ENCODE measurements at places on chromosomes 11 and 22.

DNA sequence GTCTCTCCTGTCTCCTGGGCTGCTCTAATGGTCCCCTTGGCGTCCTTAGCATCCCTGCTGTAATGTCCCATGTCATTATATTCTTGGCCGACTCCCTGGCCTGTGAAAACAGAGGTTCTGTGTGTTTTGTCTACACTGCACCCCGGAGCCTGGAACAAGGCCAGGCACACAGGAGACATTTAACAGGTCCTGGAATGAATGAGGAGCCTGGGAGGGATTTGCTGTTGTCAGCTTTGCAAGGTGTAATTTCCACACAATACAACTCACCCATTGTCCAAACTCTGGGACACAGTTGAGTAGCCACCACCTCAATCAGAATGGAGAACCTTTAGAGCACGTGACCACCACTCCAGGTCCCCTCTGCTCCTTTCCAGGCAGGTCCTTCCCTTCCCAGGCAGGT, 14.9 kb upstream of the PDGFB start:
- no peak for DNase-seq

DNA sequence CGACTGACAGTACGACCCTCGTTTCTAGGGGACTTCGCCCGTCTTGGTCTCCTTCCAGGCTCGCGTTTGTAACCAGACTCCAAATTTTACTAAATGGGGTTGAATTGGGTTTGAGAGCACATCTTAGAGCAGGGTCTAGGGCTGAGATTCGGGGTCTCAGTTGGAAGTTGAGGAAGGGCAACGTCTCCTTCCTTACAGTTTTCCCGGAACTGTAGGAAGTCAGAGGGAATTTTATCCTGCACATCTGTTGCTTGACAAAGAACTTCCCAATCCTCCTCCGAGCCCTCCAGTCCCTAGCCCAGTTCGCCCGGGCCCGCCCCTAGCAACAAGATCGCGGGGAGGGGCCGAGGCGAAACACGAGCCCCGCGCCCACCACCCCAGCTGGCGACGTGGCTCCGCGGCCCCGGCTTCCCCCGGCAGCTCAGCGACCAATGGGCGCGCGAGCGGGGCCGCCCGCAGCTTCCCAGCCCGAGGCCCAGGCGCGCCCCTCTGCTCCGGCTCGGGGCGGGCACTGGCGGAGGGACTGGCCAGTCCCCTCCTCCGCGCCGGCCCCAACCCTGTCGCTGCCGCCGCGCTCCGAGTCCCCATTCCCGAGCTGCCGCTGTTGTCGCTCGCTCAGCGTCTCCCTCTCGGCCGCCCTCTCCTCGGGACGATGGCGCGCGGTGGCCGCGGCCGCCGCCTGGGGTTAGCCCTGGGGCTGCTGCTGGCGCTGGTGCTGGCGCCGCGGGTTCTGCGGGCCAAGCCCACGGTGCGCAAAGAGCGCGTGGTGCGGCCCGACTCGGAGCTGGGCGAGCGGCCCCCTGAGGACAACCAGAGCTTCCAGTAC, at the start of gene RCN1:
TSS of gene RCN1 (plus strand) at position 530 of the 826 bp plus-strand sequence. CDS start at position 653, 123 bp downstream.
- peak; percentile 75 for DNase-seq

DNA sequence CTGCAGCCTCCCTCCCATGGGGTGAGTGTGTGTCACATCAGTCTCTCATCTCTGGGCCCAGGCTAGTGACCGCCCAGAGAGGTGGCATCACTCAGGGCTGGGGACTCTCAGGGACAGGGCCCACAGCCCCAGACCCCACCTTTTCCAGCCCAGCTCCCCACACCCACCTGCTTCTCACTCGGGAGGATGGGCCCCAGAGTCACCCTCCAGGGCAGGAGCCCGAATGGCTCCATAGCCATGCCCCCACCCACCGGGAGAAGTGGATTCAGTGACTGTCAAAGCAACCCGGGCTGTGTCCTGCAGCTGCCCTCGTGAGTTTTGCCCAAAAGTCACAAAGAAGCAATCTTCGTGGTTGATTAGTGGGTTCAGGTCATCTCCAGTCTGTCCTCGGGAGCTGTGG, 26.0 kb downstream of the PARVG start:
- no peak for DNase-seq

GRCh38 chr22:38930512-38930911, 26.9 kb upstream of the APOBEC3A start:
- DNase-seq: no peak

- peak; percentile 91 for DNase-seq
Observed at GRCh38 chr22:45435544-45436139, 22.1 kb downstream of the RIBC2 start.

GRCh38 chr22:38162881-38163843, 18.5 kb downstream of the PLA2G6 start:
- no peak for DNase-seq
